ENCODE measurements at places on chromosomes 1 and 21. TPM values are rescaled to one million over a fixed set of nuclear protein-coding genes. Genes with fewer than 3 reads are reported as not detected.

CFAP45 gene
- total RNA-seq: 1.0 TPM

DMRTA2 gene
- not detected for total RNA-seq

COL11A1 gene
- total RNA-seq: not detected

CFAP141 gene
- total RNA-seq: not detected

GPR37L1 gene
- 0.08 TPM for total RNA-seq

KRTAP19-1 gene
- not detected for total RNA-seq

NID1 gene
- total RNA-seq: 65.8 TPM

CD53 gene
- total RNA-seq: 17.2 TPM

NKAIN1 gene
- 0.14 TPM for total RNA-seq

NBPF9 gene
- total RNA-seq: 4.2 TPM

SPATA6 gene
- 10.8 TPM for total RNA-seq

OLFM3 gene
- total RNA-seq: not detected

DCDC2B gene
- total RNA-seq: not detected

Measured in Right ventricle myocardium inferior (tissue), 1 donor.